Omental fat pad (tissue), 4 donors: ENCODE measurements at places on chromosomes 2 and 18.

GRCh38 chr2:152508446-152508845 is 173.5 kb downstream of the FMNL2 start:
- no peak for DNase-seq

- DNase-seq, result no peak
Measured at GRCh38 chr2:120873958-120874887, 138.6 kb downstream of the GLI2 start.

GRCh38 chr2:145749556-145749955 is 1229.6 kb upstream of the ZEB2 start:
- DNase-seq, result no peak

GRCh38 chr2:68379184-68379708 is 14.2 kb downstream of the PLEK start:
- DNase-seq, result no peak

DNA sequence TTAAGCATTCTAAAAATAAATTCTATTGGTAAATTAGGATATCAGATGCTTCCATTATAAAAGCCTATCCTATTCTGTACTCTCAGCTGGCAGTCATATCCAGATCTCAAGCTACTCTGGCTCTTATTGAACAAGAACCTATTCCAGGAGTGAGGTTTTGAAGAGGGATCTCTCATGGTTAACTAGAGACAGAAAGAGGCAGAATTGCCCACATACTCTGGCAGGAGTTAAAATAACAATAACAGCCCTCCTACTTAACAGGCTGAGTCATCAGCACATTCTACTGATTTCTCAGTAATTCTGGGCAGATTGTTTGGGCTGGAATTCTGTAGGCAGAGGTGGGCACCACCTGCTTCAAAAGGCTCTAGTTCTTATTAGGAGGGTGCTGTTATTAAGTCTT is 142.0 kb upstream of the UNC80 start:
- no peak for DNase-seq

- DNase-seq, result no peak
Measured at GRCh38 chr2:105313877-105314276, 15.7 kb downstream of the TGFBRAP1 start.

GRCh38 chr18:79496237-79496977 is 100.7 kb downstream of the NFATC1 start:
- DNase-seq, result peak; percentile 16

- no peak for DNase-seq
Measured at GRCh38 chr2:203861197-203861596, 6.4 kb upstream of the CTLA4 start.

GRCh38 chr2:60522462-60522861 is 31.0 kb downstream of the BCL11A start:
- DNase-seq, result no peak

- no peak for DNase-seq
Measured at GRCh38 chr18:2909431-2910140, 62.8 kb downstream of the EMILIN2 start.

DNA sequence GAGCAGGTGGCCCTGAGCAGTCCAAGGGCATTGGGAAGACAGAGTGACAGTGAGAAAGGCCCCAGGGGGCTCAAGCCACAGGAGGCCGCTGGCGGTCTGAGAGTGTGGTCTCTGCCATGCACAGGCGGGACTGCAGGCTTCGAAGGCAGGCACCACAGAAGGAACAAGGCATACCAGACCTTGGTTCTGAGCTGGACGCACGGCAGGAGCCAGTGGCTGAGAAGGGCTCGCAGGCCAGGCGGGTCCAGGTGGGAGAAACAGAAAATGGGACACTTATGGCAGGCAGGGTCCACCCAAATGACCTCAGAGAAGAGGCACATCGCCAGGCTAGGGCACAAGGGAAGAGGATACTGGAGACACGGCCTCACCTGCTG is 14.9 kb downstream of the HJURP start:
- DNase-seq, result no peak

DNA sequence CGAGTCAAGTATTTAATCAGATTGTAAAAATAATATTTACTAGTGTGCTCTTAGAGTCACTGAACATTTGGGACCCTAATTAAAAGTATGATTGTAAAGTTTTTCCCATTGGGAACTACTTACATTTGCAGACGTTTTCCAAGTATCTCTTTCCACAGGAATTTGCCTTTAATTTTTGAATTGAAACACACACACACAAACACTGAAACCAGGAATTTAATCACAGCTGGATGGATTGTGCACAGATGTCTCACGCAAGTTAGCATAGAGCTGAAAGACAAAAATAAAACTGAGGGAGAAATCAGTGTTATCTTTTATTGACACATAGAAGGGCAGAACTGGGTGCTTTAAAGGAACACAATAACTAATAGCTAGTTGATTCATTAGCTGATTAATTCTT is 230.7 kb downstream of the RND3 start:
- DNase-seq, result no peak

DNA sequence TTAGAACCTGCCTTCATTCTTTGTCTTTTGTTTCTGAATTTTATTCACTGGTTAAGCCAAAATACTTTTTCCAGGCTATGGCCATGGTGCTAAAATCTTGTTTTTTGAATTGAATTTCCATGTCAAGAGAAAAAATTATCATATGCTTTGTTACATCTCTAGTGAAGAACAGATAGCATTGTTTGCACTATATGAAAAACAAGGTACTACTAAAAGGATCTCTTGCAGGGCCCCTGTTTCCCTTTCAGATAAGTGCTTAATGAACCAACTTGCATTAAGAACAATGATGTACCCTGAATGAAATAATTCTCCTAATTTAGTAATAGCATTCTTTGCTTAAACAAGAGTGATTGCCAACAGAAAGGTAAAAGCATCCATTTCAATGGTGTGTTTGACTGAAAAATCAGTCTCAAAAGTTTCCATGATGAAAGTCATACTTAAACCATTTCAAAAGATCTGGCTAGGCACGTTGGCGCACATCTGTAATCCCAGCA is 4.3 kb upstream of the MYL12B start:
- no peak for DNase-seq

DNA sequence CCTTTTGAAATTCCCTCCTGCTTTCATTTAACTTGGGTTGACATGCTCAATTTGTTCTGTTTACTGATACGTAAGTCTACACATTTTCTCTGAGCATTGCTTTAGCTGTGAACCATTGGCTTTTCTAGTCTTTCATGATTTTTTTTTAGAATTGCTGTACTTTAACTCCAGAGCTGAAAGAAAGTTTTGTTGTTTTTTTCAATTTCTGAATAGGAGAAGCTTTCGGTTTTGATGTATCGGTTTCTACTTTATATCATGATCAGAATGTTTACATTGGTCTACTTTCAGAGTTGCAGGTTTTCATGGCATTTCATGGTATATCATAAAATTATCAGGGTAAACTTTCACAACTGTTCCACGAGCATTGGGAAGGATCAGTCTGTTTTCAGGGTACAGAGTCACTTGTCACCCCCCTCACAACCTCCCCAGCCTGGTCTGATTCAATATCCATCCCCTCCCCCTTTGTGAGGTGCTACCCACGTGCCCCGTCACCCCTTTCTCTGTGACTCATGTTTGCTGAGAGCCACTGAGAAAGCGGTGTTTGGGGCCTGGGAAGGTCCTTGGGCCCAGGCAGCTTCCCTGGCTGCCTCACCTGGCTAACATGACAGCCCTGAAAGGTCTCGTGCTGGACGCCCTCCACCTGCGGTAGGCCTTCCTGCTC is 7.0 kb downstream of the ASTL start:
- no peak for DNase-seq

- no peak for DNase-seq
Measured at GRCh38 chr2:202121532-202122162, 48.6 kb downstream of the KIAA2012 start.

GRCh38 chr18:59633961-59634485 is 63.2 kb downstream of the CCBE1 start:
- DNase-seq, result no peak

DNA sequence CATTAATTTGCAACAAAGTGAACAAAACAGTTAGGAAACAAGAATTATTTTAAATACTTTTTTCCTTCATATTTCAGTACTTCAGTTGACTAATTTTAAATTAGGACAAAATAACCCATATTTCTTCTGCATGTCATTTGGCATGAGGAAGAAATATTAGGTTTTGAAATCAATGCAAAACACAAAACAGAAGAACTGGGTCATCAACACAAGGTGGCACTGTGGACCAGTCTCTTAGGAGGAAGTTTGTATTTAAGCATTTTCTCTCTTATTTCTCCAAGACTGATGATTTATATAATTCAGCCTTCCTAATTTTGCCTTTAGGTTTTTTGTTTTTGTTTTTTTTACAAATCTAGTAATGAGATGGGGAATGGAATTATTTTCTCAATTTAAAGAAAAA is 352.8 kb upstream of the KCNH7 start:
- no peak for DNase-seq

DNA sequence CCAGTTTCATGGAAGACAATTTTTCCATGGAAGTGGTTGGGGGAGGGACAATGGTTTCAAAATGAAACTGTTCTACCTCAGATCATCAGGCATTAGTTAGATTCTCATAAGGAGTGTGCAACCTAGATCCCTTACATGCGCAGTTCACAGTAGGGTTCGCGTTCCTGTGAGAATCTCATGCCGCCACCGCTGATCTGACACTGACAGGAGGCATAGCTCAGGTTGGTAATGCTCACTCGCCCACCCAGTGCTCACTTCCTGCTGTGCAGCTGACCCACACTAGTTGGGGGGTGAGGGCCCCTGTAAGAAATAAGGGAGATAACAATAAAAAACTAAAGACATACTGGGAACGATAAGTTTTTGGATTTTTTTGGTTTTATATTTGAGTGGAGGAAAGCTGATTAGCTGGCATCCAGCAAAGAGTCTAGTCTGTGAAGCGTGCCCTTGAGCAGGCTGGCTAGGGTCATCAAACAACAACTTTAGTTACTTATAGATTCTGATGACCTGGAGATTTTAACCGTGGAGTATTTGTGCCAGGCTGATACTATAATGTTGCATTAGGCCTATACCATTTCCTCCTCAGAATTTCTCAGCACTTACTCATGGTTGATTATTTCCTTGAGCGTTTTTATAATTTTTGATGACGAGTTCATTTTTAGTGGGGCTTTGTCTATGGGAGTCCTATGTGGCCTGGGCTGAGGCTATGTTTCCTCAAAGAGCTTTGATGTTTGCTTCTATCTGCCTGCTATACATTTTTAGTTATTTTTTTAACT is 6.3 kb upstream of the MCFD2 start:
- no peak for DNase-seq

- no peak for DNase-seq
Measured at GRCh38 chr18:41621177-41621576, 333.9 kb upstream of the PIK3C3 start.

GRCh38 chr2:8285081-8285480 is 396.8 kb upstream of the ID2 start:
- DNase-seq, result no peak

DNA sequence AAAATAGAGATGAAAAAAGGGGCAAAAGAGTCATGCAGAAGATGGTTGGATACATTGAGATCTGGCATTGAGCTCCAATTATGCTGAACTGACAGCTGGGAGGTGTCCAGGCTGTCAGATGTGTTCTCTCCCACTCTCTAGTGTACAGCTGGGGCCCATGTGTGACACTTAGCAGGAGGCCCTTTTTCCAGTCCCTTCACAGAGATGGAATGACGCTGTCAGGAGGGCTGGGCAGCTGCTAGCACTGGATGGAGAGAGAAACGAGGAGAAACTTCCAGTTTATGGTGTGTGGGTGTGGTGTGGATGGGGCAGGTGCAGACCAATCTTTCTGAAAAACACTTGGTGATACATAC is 437.7 kb upstream of the HS6ST1 start:
- DNase-seq, result no peak

DNA sequence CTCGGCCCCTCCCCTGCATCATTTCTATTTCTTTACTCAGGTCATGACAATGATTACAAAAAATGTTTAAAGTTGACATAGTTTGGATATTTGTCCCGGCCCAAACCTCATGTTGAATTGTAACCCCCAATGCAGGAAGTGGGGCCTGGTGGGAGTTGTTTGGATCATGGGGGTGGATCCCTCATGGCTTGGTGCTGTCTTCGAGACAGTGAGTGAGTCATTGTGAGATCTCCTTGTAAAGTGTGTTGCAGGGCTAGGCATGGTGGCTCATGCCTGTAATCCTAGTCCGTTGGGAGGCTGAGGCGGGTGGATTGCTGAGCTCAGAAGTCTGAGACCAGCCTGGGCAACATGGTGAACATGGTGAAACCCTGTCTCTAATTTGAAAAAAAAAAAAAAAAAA is 9.2 kb upstream of the MAP4K4 start:
- no peak for DNase-seq

GRCh38 chr2:232532419-232532818 is 6.5 kb downstream of the CHRND start:
- no peak for DNase-seq

- no peak for DNase-seq
Measured at GRCh38 chr2:145669301-145669700, 1149.4 kb upstream of the ZEB2 start.

DNA sequence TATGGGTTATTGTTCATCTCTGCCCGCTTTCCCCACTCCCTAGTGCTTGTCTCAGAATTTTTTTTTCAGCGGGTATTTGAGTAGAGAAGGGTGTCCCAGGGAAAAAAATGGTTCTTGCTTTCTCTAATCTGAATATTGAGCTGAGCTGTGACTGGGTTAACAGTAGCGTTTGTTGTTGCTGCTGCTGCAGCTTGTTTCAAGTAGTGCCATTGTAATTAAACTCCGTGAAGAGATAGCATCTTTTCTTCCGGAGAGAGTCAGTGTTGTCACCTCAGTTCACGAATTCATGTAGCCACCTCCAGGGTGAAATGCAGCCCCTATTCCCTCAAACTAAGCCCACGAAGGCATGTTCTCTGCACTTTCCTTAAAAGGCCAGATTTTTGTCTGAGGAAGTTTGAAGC is 1.5 kb upstream of the AAK1 start:
- DNase-seq, result no peak
